ENCODE measurements at places on chromosomes 11 and 22.

- DNase-seq, result no peak
These were observed 74.2 kb downstream of the CACNG2 start for GRCh38 chr22:36629320-36629719.

- no peak for DNase-seq
These were observed 93.9 kb downstream of the ATG16L2 start for GRCh38 chr11:72908032-72908676.

GRCh38 chr11:75334976-75335375 is 16.5 kb downstream of the ARRB1 start:
- no peak for DNase-seq

- DNase-seq, result no peak
These were observed 150.7 kb downstream of the DCDC1 start for GRCh38 chr11:31218847-31219246.

DNA sequence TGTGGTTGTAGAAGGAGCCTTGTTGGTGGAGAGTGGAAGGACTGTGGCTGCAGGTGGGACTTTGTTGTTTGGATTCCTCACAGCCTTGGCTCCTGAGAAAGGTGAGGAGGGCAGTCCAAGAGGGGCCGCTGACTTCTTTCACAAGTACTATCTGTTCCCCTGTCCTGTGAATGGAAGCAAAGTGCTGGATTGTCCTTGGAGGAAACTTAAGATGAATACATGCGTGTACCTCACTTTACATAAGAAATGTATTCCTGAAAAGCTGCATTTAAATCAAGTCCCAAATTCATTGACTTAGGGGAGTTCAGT is 2.4 kb downstream of the FUT4 start:
- DNase-seq, result no peak

DNA sequence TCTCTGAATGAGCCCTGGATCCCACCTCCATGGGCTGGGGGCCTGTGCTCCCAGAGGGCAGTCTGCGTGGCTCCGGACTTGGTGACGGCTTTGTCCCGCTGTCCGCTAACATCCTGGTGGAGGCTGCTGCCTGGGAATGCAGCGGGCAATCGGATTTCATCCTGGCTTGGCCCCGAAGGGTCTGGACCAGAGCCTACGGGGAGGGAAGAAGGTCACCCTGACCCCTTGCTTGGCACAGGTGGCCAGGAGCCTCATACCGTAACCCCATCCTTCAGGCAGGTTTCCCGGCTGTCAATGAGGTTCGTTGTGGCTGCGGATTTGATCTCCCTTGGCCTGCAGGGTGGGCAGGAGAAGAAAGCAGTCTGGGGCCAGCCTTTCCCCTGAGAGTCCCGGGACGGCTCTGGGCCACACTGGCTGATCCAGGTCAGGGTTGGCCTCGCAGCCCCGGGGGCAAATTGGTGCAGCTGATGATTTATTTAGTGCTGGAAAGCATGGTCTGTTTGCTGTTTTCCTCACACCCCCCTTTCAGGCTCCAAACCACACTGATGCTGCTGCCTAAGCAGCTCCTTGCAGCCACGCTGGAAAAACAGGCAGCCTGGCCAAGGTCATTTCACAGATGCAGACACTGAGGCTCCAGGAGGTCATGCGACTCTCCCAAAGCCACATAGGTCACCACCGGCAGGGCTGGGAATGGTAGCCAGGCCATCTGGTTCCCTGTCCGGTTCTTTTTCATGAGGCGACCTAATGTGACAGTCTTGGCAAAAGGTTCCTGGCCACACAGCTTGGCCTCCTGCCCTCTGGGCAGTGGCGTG is 15.0 kb downstream of the PRDM11 start:
- no peak for DNase-seq

GRCh38 chr11:76241243-76242000 is 35.1 kb upstream of the WNT11 start:
- DNase-seq, result no peak

- no peak for DNase-seq
These were observed 15.4 kb downstream of the CCDC34 start for GRCh38 chr11:27347359-27348339.

DNA sequence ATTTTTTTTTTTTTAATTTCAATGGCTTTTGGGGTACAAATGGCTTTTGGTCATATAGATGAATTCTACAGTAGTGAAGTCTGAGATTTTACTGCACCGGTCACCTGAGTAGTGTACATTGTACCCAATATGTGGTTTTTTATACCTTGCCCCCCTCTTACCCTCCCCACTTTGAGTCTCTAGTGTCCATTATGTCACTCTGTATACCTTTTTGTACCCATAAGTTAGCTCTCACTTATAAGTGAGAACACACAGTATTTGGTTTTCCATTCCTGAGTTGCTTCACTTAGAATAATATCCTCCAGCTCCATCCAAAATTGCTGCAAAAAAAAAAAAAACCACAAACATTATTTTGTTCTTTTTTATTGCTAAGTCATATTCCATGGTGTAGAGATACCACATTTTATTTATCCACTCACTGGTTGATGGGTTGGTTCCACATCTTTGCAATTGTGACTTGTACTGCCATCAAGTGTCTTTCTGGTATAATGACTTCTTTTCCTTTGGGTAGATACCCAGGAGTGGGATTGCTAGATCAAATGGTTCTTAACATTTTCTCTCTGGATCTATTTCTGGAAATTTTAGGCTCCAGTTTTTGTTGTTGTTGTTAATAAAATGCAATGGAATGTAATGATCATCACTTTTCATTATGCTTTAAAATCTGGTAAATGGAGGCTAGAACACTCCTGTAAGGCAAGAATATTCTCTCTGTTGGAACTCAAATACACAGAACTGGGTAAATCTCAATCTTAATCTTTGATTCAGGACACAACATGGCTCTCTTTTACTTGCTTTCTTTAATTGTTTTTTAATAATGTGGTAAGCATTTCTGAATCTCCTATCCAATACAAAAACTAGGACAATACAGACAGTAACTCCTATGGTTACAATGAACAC is 10.3 kb downstream of the NEAT1 start:
- peak; percentile 43 for DNase-seq

DNA sequence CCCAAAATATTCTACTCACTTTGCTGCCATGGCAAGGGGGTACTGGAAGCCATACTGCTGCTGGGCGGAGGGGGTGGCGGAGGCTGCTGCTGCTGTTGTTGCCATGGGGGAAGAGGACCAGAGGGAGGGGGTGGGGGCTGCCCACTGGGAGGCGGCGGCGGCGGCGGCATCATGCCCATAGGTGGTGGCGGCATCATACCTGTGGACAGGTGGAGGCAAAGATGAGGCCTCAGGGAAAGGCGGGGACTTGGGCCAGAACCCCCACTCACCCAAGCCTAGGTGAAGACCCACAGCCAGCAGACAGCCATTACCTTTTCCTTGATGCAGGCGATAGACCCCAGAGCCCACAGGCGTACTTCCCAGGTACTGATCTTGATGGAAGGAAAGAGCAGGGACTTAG is 7.1 kb upstream of the PYGM start:
- DNase-seq, result no peak

DNA sequence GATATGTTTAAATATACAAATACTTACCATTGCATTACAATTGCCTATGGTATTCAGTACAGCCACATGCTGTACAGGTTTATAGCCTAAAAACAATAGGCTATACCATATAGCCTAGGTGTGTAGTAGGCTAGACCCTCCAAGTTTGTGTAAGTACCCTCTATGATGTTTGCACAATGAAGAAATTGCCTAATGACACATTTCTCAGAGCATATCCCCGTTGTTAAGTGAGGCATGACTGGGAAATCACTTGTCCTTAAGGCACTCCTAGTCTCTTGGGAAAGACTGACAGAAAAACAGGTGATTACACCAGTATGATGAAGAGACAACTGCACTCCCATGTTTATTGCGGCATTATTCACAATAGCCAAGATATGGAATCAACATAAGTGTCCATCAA is 187.2 kb downstream of the SPON1 start:
- no peak for DNase-seq

DNA sequence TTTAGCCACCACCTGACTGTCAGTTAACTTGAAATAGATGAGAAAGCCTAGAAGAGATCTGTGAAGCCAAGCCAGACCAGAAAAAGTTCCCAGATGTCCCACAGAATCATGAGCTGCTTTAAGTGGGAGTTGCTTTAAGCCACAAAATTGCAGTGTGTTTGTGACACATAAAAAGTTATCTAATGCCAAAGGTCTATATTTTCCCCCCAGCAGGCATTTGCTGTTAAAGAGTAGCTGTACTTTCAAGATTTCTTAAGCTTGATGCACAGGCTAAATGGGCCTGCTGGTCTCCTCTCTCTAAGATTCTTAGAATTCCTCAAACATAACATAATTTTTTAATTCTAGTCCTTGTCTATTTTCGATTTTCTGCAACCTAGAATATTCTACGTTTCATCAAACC is 825.7 kb downstream of the FAM181B start:
- no peak for DNase-seq

DNA sequence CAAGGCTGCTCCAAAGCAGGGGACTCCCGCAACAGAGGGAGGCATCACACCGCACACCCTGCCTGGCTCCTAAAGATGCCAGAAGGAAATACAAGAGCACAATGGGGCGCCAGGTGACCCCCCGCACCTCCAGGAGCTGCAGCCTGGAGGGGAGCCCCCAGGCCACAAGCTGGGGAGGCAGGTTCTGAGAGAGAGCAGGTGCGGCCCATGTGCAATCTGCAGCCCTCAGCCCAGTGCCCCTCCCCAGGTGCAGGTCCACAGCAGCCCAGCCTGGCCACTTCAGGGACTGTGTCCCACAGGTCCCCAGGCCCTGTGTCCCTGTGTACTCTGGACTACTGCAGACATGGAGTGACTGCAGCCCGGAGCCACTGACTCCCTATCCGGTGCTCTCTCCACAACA is 13.1 kb downstream of the WNT7B start:
- no peak for DNase-seq

GRCh38 chr22:29060251-29060869 is 1.3 kb downstream of the C22orf31 start:
- no peak for DNase-seq

GRCh38 chr22:29199702-29200400 is 5.8 kb upstream of the EMID1 start:
- DNase-seq, result no peak

DNA sequence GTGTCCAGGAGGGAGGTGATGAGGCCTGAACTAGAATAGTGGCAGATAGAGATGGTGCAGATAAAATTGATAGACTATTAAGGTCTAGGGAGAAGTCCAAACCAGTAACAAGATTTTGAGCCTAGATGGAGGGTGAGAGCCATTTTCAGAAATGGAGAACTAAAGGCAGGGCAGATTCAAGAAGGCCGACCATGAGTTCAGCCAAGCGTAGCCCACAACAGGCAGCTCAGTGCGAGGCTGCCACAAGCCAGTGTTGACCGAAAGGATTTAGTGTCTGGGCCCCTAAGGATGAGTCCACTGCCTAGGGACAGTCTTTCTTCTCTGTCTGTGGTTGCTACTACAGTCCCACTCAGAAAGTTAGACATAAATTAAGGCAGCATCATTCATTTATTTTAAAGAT is 51.7 kb downstream of the PPP2R1B start:
- no peak for DNase-seq

- peak; percentile 8 for DNase-seq
These were observed 38.6 kb upstream of the LMO2 start for GRCh38 chr11:33930317-33931021.

DNA sequence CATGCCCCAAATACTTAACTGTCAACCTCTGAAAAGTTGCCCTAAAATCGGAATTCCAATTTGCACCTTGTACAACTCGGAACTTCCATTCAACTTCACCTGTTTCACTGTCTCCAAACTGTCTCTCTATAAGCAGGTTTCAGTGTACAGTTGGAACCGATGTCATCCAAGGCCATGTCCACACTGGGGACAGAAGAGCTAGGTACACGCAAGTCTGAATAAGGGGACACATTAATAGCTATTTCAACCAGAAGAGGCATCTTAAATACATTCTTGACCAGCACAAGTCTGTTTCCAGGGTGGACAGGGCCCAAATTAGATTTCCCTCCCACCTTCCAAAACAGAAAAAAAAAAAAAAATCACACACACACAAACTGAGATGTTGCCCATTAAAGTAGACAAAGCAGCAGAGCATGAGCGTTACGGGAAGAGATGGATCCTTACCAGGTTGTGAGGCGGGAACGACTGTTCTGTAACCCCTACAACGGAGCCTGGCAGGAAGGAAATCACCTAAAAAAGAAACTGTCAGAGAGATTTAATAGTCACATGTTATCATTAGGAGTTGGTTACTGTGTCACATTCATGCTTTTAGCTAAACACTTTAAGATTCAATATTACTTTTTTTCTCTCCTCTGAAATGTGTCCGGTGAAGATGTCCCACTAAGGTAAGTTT is 1.7 kb downstream of the CREBZF start:
- DNase-seq, result no peak

DNA sequence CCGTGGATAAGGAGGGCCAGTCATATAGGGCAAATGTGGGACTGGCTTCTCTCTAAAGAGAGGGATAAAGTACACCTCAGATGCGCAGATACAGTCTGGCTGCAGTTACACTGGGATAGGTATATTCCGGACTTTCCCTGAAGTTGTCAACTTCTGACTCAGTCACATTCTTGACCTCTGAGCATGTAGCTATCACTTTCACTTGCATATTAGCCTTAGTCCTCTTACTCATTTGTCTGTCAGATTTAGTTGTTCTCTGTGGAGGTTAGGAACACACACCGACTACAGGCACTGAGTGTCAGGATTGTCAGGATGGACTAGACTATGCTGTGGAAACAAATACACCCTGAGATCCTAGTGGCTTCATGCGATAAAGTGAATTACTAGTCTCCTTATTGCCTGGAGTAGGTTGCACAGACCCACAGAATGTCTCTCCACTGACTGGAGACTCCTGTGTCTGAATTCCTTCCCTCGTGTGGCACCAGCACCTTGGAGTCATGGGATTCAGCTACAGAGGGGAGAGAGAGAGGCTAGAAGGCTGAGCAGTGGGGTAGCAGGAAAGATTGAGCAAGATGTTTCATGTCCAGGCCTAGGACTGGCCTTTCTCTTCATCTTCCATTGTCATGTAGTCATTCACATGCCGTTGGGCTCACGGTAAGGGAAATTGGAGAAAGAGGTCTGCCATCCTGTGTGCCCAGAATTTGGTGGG is 654.3 kb downstream of the NTM start:
- DNase-seq, result peak; percentile 88

DNA sequence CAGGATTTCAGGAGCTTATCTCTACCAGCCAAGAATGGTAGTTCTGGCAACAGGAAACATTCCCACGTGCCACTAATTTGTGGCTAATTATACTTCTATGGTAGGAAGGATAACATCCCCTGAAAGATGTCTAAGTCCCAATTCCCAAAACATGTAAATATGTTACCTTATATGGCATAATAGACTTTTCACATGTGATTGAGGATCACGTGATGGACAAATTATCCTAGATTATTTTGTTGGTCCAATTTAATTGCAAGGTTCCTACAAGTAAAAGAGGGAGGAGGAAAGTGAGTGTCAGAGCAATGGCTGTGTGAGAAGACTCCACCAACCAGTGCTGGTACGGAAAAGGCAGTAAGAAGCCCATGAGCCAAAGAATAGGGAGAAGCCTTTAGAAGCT is 9.9 kb upstream of the MSANTD4 start:
- no peak for DNase-seq

GRCh38 chr11:76166314-76166713 is 40.0 kb downstream of the WNT11 start:
- peak; percentile 27 for DNase-seq

DNA sequence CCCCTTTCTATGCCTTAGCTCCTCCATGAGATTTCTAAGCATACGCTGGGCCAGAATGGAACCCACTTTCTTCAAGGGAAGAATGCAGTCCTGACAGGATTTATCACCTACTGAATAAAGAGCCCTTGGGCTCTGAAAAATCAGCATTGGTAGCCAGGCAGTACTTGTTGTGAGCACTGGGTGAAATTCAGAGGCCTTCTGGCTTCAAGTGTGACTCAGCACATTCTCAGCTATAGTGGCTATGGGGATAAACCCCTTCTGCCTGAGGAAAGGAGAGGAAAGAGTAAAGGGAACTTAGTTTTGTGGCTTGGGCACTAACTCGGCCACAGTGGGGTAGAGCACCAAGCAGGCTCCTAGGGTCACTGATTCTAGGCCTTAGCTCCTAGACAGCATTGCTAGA is 574.8 kb downstream of the JRKL start:
- no peak for DNase-seq
